Stimulated activated CD4-positive, alpha-beta T cell treated with anti-CD3 and anti-CD28 coated beads, TNF-alpha, amount 100 ng/mL, for 1 hour (primary cell): ENCODE measurements at places on chromosomes 4 and X.

- DNase-seq, result no peak
Observed at GRCh38 chr4:152806501-152807125, 26.9 kb downstream of the ARFIP1 start.

DNA sequence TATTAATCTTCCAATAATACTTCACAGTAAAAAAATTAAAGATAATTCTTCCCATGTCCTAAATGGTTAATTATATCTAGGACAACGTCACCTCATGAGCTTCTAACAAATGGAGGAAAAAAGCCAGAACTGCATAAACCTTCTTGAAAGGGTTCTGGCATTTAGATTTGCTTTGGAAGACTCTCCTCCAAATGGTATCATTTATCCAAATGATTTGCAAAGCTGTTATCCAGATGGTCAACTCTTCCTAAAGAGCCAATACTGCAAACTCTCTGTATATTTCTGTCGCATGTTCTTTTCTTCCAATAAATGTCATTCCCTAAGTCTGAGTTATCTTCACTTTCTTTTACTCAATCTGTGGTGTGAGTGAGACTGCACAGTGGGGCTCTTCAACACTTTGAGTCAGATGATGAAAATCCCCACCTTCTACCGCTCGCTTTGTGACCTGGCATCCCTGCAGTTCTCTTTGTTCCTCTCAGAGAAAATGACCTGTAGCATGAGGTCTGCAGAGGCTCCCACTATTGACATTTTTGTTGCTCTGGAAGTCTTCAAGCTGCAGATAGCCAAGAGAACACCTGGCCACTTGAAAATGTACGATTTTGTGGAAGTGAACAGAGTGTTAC lies 52.9 kb downstream of the TMEM150C start:
- DNase-seq, result no peak

- no peak for DNase-seq
Observed at GRCh38 chrX:112849016-112849415, 8.4 kb upstream of the AMOT start.

DNA sequence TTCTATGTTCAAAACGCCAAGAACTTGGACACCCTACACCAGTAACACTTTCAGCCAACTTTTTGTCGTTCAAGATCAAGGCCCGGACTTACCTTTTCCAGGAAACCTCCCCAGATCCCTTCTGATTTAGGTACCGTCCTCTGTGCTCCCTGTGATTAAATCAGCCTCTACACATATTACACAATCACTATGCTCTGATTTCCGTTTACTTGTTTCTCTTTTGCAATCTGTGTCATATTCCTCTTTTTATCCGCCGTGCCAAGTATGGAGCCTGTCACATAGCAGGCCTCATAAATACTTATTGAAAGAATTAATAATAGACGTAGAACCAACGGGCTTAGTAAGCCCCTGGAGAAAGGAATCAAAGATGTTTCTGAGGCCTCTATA lies 722 bp upstream of the TMEM33 start:
- DNase-seq, result no peak

DNA sequence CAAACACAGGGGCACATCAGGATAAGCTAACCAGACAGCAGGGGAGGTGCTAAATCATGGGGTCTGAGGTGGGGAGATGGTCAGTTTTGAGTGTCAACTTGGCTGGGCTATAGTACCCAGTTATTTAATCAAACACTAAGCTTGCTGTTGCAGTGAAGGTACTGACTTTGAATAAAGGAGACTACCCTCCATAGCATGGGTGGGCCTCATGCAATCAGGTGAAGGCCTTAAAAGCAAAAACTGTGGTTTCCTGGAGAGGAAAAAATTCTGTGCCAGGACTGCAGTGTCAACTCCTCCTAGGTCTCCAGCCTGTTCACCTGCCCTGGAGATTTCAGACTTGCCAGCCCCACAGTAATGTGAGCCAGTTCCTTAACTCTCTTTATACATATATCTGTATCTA lies 12.6 kb upstream of the HSFX2 start:
- DNase-seq, result no peak

- DNase-seq, result no peak
Observed at GRCh38 chrX:65903750-65904149, 136.1 kb downstream of the VSIG4 start.

DNA sequence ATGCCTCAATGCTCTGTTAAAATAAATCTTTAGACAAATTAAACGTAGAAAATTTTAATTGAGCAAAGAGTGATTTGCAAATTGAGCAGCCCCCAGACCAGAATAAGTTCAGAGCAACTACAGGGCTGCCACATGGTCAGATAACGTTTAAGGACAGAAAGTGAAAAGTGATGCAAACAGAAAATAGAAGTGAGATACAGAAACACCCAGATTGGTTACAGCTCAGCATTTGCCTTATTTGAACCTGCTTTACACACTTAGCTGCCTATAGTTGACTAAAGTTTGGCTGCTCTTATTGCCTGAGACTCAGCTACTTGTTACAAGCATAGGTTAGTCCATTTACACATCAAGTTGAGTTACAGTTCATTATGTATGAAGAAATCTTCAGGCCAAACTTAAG lies 1800.8 kb upstream of the PCDH10 start:
- no peak for DNase-seq

- no peak for DNase-seq
Observed at GRCh38 chr4:100060765-100061416, 110.8 kb upstream of the H2AZ1 start.

GRCh38 chr4:185235843-185236503 lies 26.6 kb downstream of the SNX25 start:
- no peak for DNase-seq

DNA sequence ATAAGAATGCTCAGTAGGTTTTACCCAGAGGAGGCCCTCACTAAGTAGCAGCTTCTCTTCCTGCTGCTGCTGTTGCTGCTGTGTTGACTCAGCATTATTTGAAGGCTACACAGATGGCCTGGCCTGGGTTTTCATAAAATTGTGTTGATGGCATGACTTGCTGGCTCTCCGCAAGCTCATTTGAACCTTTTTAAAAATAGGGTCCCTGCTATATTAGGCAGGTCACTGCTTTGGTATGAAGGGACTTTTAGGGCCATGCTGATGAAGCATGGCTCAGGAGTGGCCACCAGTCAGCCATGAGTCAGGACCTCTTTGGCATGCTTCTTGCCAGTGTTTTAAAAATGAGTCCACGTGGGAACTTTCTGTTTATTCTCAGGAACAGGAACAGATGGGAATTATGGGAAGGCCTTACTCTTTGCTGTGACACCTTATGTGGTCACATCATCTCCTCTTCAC lies 128.7 kb downstream of the MID1IP1 start:
- DNase-seq, result no peak

DNA sequence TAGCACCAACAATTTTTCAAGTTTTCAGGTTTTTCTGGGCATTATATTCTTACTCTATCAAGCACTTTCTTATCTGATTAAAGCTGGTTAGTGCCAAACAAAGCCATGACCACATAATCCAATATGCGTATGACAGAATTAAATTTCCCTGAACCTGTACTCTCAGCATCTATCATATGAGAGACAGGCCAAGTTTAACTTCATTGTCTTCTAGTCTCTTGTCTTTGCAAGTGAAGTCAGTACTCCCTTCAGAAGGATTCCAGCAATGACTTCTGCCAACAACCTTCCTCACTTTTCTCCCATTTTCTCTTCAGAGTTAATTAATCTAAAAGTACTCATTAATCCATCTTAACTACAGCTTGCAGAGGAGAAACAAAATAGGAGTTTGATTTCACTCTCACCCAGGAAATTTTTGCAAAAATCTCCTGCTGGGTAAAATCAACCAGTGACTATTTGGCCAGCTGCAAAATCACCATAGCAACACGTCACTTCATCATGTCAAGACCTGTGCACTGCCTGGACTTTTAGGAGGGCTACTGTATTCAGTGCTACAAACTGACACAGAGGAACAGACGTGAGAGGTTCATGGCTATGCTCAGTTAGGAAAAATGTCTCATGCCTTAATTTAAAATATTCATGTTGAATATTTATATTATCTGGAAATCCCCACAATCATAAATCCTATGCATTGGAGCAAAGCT lies 208.4 kb downstream of the ANTXR2 start:
- no peak for DNase-seq

- DNase-seq, result no peak
Observed at GRCh38 chr4:21209860-21210259, 509.6 kb downstream of the PACRGL start.

DNA sequence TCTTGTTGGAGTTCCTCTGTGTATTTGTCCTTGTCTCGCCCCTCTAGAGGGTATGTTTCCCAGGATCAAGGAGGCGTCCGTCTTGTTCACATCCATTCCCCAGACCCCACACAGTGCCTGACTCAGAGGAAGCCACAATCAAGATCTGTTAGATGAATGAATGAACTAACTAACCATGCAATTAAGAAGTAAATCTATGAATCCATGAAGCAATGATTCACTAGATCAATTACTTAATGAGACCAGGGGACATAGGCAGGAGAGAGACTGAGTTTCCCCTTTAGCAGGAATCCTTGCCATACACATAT lies 11.9 kb downstream of the BLOC1S4 start:
- DNase-seq, result no peak

GRCh38 chr4:44701037-44701436 lies 22.8 kb downstream of the GUF1 start:
- DNase-seq, result no peak

DNA sequence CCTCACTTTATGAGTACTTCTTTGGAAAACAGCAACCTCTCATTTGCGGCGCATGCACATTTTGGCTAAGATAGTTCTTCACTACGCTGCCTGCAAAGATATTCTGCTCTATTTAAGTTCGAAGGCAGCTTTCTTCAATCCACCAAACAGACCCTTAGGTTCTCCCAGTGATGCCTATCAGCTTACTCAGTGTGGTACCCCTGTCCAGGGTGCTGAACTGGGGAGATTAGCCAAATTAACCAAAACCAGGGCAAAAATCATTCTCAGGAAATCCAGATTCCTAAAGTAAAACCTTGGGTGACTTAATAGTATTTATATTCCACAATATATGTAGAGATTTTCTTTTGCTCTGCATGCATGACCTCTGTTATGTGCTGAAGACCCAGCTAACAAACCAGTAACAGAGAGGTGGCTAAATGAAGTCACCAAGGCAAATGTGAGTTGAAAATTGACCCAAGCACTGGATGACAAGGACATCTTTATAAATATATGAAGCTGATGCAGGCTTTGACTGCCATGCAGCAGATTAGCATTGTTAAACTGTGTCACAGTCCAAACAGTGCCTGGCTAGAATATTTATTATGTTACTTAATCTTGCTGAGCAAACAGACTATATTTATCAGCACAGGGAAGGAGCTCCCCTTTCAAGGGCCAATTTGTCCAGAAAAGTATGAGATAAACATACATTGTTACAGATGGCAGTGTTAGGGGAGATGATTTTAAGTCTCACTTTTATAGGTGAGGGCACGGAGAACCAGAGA lies 418.2 kb downstream of the STIM2 start:
- no peak for DNase-seq

- no peak for DNase-seq
Observed at GRCh38 chr4:168152837-168153500, 60.6 kb downstream of the ANXA10 start.

DNA sequence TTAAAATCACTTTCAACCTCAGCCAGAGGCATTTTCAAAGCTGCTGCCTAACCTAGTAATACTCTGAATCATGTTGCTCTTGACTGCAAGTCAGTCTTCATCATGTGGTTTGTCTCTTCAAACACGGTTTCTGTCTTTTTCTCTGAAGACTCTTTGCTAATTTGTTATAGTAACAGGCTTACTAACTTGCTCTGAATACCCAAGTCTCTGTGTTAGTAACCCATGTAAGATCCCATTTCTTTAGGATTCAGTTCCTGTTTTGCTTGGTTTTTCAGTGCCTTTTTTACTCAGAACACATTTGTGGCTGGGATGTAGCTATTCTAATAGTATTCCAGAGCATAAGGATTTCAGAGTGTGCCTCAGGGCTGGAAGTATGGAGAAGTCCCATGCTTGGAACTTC lies 1450.6 kb upstream of the IGFBP7 start:
- DNase-seq, result no peak

DNA sequence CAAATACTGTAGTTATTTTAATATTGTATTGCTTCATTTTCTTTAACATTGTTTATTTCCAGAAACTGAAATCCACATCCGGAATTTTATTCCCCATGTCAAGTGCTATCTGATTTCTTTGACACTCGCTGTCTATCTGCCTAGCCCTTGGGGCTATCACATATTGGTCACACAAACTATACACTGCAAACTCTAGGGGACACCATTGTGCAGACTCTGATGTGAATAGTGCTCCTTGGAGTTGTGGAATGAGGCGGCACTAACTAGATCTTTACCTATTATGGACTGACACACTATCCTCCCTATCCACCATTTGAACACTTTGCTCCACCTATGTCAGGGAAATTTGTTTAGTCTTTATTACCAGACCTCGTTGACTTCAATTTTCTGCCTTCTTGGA lies 534.5 kb downstream of the GLUD2 start:
- no peak for DNase-seq

DNA sequence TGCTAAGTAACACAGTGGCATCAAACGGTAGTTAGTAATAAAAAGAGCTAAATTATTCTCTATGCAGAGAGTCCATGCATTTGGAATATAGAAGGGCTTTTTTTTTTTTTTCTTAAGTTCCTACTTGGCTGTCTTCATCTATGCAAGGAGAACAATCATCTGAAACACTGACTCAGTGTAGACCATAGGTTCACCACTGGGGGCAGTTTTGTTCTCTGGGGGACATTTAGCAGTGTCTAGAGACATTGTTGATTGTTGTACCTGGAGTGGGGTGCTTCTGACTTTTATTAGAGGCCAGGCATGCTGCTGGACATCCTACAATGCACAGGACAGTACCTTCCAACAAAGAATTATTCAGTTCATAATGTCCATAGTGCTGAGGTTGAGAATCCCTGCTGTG lies 41.2 kb downstream of the TMA16 start:
- DNase-seq, result no peak

DNA sequence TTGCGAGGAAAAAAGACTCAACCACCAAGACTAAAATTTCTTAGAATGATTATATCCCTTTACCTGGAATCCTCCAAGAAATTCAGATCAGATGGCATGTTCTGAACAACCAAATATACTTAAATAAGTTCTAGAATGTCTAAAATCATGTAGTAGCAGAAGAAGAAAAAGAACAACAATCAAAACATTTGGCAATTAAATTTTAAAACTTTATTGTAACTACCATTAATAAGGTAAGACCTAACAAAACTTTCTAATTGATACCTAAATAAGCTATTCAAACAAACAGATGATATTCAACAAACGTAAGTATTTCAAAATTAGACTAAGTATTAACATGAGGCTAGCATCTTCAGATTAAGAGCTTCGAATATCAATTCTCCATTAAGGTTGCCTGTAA lies 4.3 kb downstream of the THOC2 start:
- no peak for DNase-seq

GRCh38 chr4:93317057-93317456 lies 511.5 kb upstream of the ATOH1 start:
- DNase-seq, result no peak

- no peak for DNase-seq
Observed at GRCh38 chrX:69079268-69079667, 86.0 kb downstream of the PJA1 start.
